ENCODE measurements at places on chromosomes 11 and 22. TPM values are rescaled to one million over a fixed set of nuclear protein-coding genes. Genes with fewer than 3 reads are reported as not detected.

RIMBP3B gene
- total RNA-seq: not detected

DNA sequence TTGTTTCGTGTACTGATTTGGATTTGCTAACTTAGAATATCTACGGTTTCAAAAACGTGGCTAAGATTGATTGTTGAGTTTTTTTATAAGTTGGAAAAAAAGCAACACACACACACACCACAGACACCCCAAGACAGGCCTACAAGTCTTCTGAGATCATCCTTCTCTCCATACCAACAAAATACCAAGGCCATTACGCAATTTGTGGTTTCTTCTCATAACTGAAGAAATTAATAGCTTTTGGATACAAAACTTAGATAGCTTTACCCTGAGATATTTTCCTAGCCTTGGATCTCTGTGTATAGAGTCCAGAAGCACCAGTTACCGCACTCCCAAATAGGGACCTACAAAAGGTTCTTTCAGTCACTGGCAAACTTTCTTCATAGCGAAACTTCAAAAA is 113.6 kb downstream of the SIK3 start:
- peak; percentile 92 for DNase-seq

- no peak for DNase-seq
Measured at GRCh38 chr11:83349296-83349695, 63.1 kb upstream of the CCDC90B start.

ETS1 gene
- 52.0 TPM for total RNA-seq

- no peak for DNase-seq
Measured at GRCh38 chr22:39593066-39593930, 22.7 kb downstream of the CACNA1I start.

DNA sequence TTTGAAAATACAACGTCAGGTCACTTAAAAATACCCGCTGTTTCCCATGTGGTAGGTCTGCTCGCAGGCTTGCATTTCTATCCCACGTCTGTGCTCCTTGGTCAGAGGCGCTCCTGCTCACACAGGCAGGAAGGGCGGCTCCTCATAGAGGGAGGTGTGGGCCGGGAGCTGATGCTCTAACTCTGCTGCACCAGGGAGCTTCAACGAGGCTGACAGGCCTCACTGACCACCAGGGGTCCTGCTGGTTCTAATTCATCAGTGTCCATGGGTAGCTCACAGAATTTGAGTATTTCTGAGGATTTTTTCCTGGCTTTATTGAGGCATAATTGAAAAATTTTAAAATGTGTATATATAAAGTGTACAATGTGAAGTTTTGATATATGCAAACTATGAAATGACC is 68.5 kb downstream of the PIWIL3 start:
- DNase-seq: no peak

RASD2 gene
- 0.46 TPM for total RNA-seq

GRCh38 chr11:1751999-1752906 is 1.9 kb upstream of the IFITM10 start:
- no peak for DNase-seq
